ENCODE measurements at places on chromosomes 6 and 20.

GRCh38 chr6:142907544-142907943, 37.4 kb downstream of the HIVEP2 start:
- DNase-seq = no peak

DNA sequence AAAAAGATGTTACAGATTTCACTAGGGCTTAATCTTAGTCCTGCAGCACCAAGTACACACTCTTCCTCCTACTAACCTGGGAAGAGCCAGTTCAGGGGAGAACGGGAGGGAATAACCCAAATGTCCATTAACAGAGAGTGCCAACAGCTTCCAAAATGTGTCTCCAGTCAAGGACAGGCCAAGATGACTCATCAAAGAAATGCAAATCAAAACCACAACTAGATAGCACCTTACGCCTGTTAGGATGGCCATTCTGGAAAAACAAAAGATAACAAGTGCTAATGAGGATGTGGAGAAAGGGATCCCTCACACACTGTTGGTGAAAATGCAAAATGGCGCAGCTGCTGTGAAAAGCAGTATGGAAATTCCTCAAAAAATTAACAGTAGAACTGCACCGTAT, 3.8 kb upstream of the MAS1L start:
- no peak for DNase-seq

- no peak for DNase-seq
These were observed 15.8 kb downstream of the BPIFB4 start for GRCh38 chr20:33095249-33095648.

DNA sequence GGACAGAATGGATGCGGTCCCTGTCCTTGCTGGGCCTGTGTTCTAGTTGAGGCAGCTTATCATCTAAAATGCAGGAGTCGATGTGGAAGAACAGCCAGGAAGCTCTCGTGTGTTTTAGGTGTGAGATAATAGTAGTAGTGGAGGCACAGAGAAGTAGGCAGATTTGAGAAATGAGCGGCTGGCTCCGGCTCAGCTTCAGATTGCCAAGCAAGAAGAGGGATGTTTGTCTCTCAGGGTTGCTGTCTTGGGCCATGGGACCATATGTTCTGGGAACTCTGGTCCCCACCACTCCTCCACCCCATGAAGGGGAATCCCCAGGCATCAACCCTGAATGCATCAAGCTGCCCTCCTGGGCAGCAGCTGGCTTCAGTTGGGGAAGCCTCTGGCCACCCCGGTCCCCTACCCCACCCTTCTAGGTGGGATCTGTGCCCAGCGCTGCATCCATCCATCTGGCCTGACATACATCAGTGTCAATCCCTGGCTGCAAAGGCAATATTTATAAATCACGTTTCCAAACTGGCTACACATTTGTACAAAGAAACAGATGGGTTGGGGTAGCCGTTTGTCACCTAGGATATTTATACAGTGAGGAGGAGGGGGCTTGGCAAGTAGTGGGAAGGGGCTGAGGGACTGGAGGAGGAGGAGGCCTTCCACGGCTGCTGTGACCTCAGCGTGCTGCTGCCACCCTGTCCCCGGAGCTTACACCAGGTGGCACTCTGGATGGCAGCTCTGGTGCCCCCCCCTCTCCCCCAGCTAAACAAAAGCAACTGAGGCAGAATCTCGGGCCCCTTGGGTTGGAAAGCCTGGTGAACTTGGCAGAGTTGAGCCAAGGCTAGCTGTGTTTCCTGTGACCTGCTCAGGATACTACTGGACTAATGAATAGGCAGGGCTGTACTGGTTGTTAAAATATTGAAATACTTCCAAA, 64.4 kb downstream of the CD40 start:
- DNase-seq = no peak

- peak; percentile 50 for DNase-seq
These were observed 2.1 kb downstream of the KHDRBS2 start for GRCh38 chr6:62283796-62284411.

- DNase-seq = no peak
These were observed 28.3 kb upstream of the ID1 start for GRCh38 chr20:31576751-31577150.

DNA sequence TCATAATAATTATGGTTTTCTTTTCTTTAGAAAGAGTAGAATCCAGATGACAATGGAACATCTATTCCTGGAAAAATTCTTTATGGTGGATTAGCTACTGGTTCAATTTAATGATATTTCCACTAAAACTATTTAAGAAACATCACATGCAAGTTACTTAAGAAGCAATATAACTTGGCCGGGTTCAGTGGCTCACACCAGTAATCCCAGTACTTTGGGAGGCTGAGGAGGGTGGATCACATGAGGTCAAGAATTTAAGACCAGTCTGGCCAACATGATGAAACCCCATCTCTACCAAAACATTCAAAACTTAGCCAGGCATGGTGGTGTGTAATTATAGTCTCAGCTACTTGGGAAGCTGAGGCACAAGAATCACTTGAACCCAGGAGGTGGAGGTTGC, 65.9 kb upstream of the SMLR1 start:
- DNase-seq = no peak

DNA sequence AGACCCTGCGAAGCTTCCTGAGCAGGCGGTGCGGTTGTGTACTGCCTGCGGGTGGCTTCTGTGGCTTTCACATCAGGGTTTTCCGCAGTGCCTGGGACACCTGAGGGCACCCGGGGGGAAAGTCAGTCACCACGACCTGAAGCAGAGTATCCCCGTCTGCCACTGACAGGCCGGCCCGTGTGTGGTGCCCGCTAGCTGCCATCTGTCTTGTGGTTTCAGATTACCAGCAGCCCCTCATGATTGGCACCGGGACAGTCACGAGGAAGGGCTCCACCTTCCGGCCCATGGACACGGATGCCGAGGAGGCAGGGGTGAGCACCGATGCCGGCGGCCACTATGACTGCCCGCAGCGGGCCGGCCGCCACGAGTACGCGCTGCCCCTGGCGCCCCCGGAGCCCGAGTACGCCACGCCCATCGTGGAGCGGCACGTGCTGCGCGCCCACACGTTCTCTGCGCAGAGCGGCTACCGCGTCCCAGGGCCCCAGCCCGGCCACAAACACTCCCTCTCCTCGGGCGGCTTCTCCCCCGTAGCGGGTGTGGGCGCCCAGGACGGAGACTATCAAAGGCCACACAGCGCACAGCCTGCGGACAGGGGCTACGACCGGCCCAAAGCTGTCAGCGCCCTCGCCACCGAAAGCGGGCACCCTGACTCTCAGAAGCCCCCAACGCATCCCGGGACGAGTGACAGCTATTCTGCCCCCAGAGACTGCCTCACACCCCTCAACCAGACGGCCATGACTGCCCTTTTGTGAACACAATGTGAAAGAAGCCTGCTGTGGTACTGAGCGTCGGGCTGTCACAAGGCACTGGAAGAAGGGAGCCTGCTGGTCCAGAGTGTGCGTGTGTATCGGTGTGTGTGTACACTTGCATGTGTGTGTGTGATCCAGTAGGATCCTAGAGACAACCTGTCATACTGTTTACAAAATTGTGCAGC, 54.4 kb downstream of the GOPC start:
- no peak for DNase-seq

DNA sequence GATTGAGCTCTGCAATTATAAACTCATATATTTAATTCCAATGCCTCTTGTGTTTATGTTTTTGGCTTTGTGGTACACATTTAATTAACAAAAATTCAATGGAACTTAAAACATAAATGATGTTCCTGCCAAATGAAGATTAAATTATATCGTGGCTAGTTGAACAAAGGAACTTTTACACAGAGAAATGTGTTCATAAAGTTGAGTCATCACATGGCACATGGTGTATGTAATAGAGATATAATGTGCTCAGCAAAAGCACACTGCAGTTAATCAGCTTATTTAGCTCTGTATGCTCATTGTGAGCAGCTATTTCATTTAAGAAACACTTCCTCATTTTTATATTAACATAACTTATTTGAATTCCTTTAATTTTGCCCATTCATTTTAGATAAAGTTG, 1295.6 kb upstream of the CITED2 start:
- no peak for DNase-seq

- DNase-seq = peak; percentile 28
These were observed 313.4 kb downstream of the CDH26 start for GRCh38 chr20:60271597-60271996.
